Left renal pelvis (tissue), 4 donors: ENCODE measurements at places on chromosomes 11 and 22. TPM values are rescaled to one million over a fixed set of nuclear protein-coding genes. Genes with fewer than 3 reads are reported as not detected.

DNA sequence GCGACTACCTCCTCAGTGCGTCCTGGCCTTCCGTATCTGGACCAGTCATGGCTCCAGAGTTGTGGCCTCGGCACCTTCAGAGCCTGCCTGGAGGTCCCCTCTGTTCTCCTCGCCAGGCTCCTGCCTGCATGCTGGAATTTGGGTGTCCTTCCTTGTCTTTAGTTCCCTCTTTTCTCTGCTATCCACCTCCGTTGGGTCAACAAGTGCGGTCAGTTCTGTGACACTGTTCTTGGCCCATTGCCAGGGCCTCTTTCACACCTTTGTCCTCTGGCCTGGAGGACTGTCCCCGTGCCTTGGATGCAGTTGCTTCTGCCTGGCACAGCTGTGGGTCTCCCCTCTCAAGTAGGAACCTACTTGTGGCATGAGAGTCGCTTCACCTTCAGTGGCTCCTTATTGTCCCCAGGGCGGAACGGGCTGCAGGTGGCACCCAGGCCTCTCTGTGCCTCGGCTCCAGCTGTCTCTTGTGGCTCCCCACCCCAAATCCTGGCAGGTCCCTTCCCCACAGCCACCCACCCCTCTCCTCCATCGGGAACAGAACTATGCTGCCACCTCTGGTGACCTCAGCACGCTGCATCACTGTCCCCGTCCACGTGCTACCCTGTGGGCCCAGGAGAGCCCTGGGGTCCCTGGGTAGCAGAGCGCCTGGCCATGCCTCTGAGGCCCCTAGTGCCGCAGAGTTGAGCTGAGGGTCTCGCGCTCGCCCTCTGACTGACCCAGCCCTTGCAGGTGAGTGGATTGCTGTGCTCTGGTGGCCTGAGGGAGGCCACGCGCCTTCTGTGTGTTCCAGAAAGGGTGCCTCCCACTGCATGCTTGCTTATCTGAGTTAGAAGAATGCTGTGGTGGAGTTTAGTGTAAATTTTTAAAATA is 4.7 kb downstream of the DGCR8 start:
- no peak for DNase-seq

C1QTNF4 gene
- 6.1 TPM for polyA plus RNA-seq

GRCh38 chr11:117826832-117827231 is 2.3 kb upstream of the FXYD2 start:
- DNase-seq: no peak

GRCh38 chr11:20258376-20258895 is 98.2 kb upstream of the DBX1 start:
- no peak for DNase-seq

GRCh38 chr11:117090111-117090706 is 8.0 kb downstream of the SIK3 start:
- no peak for DNase-seq

OR52E8 gene
- polyA plus RNA-seq: not detected

- no peak for DNase-seq
These were observed 4.9 kb upstream of the NUDT8 start for GRCh38 chr11:67634366-67635230.

DNA sequence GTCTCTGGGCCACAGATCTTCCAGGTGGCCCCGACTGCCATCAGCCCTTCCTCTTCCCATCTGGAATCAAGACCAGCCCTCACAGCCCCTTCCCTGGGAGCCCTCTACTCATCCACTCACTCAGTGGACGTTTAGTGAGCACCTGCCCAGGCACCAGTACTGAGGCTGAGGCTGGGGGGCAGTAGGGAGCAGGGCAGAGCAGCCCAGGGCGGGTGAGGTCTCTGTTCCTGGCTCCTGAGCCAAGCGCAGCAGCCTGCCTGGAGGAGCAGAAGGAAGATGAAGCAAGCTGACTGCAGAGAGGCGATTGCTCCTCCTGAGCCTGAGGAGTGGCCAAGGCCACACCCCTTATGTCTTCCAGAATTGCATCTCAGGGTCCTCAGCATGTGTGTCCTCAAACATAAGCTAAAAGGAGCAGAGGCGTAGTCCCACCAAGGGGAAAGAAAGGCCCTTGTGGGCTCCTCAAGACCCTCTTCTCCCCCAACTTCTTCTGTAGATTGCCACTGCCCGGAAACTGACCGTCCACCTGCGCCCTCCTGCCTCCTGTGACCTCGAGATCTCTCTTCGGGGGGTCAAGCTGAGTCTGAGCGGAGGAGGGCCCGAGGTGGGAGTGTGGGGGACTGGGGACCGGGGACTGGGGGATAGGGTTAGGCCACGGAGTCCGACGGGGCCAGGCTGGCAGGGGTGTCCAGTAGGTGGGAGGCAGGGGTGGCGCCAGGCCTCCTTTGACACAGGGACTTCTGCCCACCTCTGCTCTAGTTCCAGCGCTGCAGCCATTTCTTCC is 5.8 kb downstream of the MAPK8IP2 start:
- DNase-seq: no peak

GRCh38 chr11:39541945-39542351 is 1917.5 kb downstream of the LRRC4C start:
- no peak for DNase-seq

DNA sequence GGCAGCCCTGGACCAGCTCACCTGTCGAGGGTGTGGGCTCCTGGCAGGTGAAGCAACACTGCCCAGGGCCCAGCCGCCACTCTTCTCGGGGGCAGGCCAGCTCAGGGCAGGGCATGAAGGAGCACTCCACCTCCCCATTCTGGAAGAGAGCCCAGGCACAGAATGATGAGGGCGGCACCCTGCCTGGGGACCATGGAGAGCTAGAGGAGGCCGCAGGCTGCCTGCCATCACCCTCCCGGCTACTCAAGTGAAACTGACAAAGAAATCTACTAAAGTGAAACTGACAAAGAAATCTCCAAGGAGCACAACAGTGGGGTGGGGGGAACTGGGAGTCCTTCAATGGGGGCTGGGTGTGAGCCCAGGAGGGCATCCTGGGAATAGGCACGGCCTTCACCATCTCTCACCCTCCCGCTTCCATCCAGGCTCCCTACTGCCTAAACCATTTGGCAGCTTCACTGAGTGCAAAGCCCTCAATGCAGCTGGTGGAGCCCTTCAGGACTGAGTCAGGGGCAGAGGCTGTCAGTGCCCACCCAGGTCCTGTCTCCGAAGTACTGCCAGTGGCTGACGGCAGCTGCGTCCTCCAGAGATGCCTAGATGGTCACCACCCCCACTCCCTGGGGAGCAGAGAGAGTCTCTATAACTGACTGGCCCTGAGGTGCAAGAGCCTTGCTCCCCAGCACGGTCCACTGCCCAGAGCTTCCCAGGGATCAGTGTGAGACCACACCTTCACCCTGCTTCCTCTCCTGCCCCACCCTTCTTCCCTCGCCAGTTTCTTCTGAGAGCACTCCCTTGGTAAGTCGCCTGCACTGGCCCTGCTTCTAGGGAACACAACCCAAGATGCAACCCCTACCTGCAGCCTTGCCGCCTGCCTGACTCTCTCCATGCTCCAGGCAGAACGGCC is 21.7 kb downstream of the VWCE start:
- DNase-seq: no peak

PRSS23 gene
- 106 TPM for polyA plus RNA-seq

- no peak for DNase-seq
These were observed 92.7 kb downstream of the SGSM3 start for GRCh38 chr22:40463017-40463631.

DNA sequence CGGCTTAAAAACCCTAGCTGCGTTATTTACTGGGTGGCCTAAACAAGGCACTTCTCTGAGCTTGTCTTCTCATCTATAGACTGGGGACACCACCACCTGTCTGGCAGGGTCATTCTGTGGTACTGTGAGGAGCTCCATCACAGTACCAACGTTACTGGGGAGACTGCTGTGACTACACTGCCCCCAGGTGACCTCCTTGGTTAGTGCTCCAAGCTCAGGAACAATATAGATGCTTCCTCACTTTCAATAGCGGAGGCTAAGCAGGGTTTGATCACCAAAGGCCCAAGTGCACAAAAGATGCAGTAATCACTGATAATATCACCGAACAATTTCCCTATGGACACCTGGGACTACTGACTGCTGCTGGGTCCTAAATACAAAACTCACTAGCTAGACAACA is 18.8 kb downstream of the PRPF19 start:
- no peak for DNase-seq

GRCh38 chr11:124669193-124669592 is 4.3 kb downstream of the SIAE start:
- no peak for DNase-seq

SCO2 gene
- 0.83 TPM for polyA plus RNA-seq

- no peak for DNase-seq
These were observed 76.2 kb upstream of the TOP3B start for GRCh38 chr22:22058633-22059290.

DNA sequence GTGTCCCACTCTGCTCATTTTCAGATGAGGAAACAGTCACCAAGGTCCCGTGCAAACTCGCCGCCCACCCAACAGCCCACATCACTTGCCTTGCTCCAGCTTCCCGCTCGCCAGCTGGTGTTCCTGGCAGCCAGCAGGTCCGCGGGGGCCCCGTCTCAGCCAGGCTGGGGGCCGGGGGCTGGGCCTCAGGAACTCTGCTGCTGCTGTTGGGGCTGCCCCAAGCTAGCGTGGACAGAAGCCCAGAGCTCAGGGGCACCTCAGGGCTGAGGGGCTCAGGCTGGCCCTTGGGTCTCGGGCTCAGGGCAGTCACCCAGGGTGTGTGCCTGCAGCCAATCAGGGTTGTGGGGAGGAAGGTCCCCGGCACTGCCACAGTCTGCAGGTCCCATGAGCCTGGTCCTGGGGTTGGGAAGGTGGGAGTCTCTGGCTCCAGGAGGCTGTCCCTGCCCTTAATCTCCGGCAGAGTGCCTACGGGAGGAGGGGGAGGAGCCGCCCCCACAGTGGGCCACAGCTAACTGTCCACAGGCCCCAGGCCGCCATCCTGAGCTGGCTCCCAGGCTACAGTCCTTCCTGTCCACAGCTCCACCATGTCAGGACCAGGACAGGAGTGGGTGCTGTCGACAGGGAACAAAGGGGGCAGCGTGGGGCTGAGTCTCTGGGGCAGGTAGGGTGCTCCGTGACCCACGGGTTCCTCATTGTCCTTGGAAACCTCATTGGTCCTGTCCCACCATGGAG is 65.2 kb downstream of the ARFGAP3 start:
- DNase-seq: no peak

GRCh38 chr11:35040221-35040942 is 98.6 kb upstream of the CD44 start:
- DNase-seq: no peak

KRTAP5-9 gene
- 0.95 TPM for polyA plus RNA-seq

DNA sequence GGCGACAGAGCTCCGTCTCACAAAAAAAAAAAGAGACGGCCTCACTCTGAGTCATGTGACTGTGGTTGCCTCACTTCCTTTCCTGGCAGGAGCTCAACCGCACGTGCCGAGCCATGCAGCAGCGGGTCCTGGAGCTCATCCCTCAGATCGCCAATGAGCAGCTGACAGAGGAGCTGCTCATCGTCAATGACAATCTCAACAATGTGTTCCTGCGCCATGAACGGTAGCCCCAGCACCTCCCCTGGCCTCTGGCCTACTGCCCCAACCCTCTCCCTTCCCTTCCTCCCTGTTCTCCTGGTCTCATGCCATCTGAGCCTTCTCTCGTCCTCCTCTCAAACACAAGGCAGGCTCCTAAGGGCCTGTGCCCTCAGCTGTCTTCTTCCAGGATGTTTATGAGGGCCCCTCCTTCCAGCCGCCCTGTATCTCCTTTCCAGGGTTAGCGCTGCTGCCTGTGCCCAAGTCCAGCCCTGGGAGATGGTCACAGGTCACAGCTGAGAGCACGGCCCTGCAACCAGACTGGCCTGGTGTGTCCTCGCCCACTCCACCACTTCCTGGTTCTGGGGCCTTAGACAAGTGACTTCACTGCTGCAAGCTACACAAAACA is 30.7 kb downstream of the TOM1 start:
- no peak for DNase-seq

GRCh38 chr22:38924347-38924952 is 33.0 kb upstream of the APOBEC3A start:
- peak; percentile 46 for DNase-seq

- DNase-seq: no peak
These were observed 3.8 kb upstream of the MFRP start for GRCh38 chr11:119350302-119350701.

OR51B5 gene
- 0.17 TPM for polyA plus RNA-seq

DNA sequence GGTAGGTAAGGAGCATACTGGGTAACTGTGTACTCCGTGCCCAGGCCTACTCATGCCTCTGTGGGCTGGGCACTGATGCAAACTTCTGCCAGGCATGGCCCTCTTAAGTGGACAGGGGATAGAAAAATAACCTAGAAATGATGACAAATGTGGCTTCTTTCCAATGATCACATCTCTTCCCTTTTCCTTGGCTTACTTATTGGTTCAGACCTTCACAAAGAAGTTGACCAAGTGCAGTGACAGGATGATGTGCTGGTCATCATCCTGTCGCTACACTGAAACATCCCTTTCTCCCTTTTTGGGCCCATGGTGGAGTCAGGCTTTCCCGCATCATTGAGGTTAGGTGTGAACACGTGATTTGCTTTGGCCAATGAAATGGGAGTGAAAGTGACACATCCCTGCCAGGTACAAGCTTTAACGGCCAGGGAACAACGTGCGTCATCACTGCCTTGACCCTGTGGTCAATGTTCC is 31.8 kb upstream of the APOBEC3A start:
- DNase-seq: no peak

DNA sequence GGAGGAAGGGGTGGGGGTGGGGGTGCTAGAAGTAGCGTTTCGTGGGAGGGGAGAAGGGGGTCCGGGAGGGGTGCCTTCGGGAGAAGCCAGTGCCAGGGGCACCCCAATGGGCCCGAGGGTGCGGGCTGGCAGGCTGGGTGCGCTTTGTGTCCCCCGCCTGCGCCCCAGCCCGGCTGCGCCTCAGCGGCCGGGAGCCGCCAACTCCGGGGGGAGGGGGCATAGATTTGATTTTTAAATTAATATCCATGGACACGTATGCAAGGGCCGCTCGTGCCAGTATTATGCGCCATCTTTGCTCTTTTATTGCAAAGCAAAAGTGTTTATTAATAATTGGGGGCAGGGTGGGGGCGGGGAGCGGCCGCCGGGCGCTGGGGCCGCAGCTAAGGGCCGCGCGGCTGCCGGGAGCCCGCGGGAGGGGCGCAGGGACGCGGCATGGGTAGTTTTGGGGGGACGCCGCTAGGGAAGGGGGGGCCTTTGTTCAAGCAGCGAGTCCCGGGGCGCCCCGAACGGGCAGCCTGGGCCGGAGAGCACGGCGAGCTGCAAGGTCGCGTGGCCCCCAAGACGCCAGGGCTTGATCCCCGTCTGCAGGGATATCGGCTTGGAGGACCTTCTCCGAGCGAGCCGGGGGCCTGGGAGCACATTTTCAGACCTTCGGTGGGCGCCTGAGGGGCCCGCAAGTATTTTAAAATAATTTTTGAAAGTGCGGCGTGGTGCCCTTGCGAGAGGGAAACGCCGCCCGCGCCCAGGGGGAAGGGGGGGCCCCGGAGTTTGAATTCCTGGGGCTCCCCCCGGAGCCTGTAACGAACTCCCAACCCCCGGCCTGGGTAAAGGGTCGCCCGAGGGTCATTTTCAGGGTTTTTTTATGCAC is 959 bp downstream of the CCND1 start:
- no peak for DNase-seq

DNA sequence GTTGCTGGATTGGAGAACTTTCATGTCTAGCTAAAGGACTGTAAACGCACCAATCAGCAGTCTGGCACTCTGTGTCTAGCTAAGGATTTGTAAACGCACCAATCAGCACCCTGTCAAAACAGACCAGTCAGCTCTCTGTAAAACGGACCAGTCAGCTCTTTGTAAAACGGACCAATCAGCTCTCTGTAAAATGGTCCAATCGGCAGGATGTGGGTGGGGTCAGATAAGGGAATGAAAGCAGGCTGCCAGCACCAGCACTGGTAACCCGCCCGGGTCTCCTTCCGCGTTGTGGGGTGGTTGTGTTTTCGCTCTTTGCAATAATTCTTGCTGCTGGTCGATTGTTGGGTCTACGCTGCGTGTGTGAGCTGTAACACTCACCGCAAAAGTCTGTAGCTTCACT is 11.3 kb downstream of the MYO18B start:
- no peak for DNase-seq

GRCh38 chr11:77088236-77089003 is 14.2 kb upstream of the OMP start:
- no peak for DNase-seq
